Hematopoietic multipotent progenitor cell treated with erythropoietin and hydrocortisone succinate and interleukin-3 and kit ligand, for 8 days (in vitro differentiated cells): ENCODE measurements at places on chromosomes 12 and 14.

- DNase-seq, result no peak
These were observed 54.9 kb downstream of the TESC start for GRCh38 chr12:117044311-117044710.

- DNase-seq, result no peak
These were observed 249.5 kb upstream of the CLEC14A start for GRCh38 chr14:38505221-38505972.

DNA sequence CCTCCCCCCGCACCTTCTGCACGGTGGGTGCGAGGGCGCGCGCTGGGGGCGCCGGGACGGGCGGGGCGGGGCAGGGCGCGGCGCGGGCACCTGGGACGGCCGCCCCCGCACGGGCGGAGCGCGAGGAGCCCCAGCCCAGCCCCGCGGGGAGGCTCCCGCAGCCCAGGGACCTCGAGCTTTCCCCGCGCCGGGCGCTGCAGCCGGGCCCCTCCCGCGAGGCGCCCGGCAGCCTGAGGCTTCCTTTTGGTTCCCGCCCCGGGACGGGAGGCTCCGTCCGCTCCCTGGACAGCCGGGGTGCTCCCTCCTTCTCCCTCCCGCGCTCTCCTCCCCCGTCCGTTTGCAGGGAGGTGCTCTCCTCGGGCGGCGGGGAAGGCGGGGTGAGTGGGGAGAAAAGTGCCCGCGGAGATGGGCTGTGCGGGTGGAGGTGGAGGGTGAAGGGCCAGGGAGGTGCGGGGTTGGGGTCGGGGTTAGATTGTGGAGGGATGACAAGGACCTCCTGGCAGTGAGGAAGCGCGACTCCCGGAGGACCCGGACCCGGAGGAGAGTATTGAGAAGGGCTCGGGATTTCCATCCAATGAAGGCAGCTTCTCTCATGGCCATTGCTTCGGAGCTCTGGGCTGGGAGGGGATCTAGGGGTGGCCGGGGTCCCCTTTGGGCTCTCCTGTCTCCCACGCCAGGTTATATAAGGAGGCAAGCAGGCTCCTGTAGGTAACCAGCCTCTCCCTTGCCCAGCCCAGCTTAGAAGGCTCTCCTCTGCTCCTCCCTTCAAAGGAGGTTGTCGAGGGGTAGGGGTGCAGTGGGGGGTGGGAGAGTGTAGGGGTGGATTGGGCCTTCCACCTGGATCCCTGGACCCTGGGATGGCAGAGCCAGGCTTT is 645 bp downstream of the JDP2 start:
- DNase-seq, result no peak

- DNase-seq, result no peak
These were observed 196.5 kb upstream of the FRMD6 start for GRCh38 chr14:51455041-51455835.

DNA sequence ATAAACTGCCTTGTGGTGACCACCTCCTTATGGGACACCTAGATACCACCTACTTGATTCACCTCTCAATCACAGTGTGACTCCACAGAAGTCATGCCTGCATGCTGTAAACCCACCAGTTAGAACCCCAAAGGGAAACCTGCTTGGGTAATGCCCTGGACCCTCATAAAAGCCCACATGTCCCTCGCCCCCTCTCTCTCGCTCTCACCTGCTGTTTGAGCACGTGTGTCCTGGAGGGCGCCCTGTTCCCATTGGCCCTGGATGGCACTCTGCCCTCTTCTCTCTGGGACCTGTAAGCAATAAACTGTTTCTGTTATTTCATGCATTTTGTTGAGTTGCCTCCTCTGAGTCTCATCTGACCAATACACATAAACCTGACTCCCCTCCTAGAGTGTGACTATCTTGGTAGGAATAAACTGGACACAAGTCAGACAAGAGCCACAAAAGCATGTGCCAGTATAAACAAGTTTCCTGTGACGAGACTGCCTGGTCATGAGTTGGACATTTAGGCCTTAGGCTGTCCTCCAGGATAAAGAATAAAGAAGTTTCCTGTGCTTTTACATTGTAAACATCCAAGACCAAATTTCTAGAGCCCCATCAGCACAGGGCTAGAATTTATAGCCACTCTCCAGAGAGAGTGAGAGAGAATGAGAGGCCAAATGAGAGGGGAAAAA is 8.6 kb downstream of the IFI27L2 start:
- DNase-seq, result no peak

DNA sequence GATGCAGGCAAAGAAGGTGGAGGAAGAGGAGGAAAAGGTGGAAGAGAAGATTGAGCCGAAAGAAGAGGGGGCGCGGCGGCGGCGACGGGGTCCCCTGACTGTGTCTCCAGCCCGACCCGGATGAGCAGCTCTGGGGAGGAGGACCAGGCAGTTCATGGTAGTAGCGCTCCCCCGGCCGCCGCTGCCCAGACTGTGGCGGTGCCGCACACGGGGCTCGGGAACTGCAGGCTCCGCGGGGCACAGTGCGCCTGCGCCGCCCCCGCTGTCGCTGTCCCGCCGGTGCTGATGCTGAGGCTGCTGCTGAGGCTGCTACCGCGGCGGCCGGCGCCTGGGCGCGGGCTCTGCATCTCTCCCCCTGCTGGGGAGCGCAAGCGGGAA is at the start of gene KCNH5:
Gene KCNH5 (minus strand): TSS at position 225 of the 378 bp plus-strand sequence. CDS start 272 bp downstream, outside the sequence.
- no peak for DNase-seq
